ENCODE measurements at places on chromosomes 6 and 20.

DNA sequence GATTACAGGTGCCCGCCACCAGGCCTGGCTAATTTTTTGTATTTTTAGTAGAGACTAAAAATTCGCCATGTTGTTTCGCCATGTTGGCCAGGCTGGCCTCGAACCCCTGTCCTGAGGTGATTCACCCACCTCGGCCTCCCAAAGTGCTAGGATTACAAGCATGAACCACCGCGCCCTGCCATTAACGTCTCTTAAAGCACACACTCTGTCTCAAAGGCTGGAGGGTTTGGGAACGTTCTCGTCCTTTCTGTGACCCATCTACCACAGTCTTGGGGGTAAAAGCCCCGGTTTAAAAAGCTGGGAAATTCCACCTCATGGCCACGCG, 57.8 kb upstream of the ARID1B start:
- DNase-seq: no peak

- DNase-seq: no peak
Observed at GRCh38 chr6:118908441-118908840, 14.5 kb downstream of the ASF1A start.

DNA sequence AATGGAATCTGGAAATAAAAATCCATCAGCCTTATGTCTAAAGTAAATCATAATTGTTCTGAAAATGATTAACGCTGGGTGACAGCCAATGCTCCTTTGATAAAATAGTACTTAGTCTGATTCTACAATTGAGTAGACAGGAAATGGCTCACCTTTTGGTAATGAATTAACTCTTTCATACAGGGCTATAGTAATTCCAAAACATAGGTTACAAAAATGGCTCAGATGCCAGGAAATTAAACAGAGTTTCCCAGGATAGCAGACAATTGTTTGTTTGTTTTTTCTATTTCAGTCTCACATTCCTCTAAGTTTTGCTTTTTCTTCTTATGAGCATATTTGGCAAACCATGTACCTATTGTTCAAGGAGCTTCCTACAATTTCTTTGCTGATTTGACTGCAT, 257.2 kb upstream of the EPHA7 start:
- DNase-seq: no peak

GRCh38 chr6:156058356-156058755, 602.7 kb upstream of the NOX3 start:
- DNase-seq: no peak

DNA sequence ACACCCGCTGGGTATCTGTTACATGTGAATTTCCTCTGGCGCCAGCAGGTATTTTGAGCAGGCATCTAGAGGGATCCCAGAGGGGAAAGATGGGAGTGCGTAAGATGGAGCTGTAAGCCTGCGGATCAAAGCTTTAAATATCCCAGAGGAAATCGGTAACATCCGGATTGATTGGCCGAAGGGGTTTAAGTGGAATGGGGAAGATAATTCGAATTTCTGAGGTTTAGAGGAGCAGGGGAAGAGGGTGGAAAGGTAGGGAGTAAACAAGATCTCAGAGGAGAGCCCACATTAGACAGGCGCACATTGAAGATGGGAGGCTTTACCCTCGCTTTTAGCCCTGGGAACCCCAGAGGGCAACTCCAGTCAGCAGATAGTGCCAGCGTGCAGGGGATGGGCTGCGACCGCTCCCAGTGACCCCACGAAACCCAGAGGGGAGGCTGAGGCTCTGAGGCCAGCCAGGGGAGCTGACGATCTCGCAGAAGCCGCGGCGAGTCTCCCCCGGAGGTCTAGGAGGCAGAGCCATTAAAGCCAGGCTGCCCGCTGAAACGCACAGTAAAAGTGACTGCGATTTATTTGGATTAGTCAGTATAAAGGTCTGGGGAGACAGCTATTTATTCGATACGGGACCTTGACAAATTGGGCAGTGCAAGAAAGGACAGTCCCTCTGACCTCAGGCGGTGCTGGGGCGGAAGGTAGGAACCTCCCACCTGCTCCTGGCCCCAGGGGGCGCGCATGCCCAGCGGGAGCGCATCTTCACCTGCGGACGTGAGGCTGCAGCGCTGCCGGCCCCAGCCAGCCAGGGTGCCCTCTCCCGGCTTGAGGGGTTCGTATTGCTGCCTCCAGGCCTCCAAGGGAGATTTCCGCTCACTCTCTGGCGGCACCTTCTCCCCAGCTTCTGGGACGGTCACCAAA, 34.3 kb upstream of the TCF21 start:
- no peak for DNase-seq

DNA sequence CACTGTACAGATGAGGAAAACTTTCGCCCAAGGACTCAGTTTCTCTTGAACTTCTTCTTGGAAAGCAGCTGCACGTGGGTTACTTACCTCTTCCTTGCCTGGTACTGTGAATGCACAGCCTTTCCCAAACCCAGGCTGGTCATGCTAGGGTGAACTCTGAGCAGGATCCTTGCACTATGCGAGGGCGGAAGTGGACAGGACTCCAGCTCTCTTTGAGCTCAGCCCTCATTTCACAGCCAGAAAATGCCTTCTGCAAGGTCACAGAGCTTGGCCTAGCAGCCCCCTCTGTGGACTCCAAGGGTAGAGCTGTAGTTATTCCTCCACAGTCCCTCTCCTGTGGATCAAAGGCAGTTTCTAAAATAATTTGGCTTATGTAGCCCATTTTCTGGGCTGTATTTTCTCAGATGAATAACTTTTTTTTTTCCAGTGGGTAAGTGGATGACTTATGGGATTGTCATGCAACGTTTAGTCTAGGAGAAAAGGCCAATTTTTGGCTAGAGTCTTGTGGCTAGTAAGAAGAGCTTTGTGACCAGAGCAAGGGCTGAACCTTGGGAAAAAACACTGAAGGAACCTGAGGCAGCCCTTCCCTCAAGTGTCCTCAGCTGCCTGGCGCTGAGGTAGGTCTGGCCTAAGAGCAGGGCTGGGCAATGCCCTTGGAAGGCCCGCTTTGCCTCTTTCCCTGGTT, 172.7 kb downstream of the SCP2D1 start:
- no peak for DNase-seq

DNA sequence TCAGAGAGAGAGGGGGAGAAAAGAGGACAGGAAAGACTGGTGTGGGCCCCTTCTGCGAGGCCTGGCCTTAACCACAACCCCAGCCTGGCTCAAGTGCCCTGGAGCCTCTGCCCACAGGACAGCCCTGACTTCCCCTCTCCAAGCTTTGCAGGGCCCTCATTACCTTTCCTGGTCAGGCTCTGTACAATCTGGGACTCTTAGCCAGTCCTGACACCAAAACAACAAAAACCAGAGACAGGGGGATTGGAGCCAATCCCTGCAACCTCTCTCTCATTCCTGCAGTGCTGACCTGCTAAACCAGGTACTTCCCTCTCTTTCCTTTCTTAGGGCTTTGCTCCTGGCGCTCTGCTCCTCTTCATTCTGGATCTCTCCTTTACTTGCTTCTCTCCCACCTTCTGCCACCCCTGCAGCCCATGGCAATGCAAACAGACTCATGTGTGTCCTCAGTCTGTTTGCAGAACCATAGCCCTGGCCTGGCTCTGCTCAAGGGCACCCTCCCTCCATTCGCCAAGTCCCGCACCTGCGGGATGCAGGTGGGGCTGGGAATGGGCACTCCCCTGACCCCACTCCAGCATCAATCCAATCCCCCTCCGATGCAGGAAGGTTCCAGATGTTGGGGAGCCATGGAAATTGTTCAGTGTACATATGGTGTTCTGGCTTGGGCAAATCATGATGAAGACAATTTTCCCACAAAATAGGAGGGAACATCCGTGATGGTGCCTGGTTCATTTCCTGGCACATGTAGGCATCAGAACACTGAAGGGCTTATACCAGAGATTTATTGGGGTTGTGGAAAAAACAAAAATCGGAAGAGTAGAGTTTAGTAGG, 38.1 kb downstream of the RPP40 start:
- no peak for DNase-seq

GRCh38 chr20:62186887-62187866, 4.3 kb downstream of the MTG2 start:
- no peak for DNase-seq

- DNase-seq: no peak
Observed at GRCh38 chr6:83518816-83519480, 6.6 kb downstream of the PRSS35 start.

GRCh38 chr6:29487660-29488059, at the start of gene MAS1L:
Gene MAS1L (minus strand): TSS chr6:29487956. CDS start chr6:29487902, 54 bp downstream.
- DNase-seq: no peak

GRCh38 chr20:63056236-63057170, 49.7 kb upstream of the BHLHE23 start:
- no peak for DNase-seq

- peak; percentile 66 for DNase-seq
Observed at GRCh38 chr6:90194371-90194841, 102.2 kb downstream of the BACH2 start.

GRCh38 chr6:37251211-37251780, 6.3 kb upstream of the TBC1D22B start:
- no peak for DNase-seq

DNA sequence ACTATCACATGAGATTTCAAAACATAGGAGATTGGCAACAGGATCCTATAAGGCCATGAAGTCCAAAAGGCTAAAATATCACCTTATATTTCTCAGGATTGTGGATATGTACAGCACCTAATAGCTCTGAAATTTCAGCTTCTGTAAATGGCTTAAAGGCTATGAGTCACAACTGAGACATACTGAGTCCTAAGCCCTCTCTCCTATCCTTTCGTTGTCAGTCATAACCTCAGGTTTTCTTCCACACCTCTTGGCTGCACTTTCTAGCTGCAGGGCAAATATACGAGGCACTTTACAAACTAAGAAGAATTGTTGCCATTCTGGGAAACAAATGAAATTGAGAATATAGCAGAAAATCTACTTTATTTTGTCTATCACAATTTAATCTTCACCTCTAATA, 969.9 kb upstream of the EPHA7 start:
- no peak for DNase-seq

DNA sequence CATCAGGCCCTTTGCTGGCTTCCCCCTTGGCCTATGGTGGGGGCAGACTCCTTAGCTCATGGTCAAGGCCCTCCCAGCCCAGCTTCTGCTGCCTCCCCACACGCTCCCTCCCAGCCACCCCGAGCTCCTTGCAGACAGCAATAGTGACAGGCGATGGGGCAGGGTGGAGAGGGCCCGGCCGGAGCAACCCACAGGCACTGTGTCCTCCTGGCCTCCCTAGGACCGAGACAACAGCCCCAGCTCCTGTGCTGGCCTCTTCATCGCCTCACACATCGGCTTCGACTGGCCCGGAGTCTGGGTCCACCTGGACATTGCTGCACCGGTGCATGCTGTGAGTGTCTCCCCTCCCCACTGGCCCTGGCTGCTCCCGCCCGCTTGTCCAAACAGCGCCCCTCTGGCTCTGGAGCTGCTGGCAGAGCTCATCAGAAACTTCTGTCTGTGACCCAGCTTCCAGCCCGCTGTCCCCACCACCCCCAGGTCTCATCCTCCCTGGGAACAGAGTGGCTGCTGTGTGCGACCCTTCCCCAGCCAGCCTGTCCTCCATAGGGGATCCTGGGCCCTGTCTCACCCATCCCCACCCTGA, 21.8 kb downstream of the NPEPL1 start:
- DNase-seq: no peak

DNA sequence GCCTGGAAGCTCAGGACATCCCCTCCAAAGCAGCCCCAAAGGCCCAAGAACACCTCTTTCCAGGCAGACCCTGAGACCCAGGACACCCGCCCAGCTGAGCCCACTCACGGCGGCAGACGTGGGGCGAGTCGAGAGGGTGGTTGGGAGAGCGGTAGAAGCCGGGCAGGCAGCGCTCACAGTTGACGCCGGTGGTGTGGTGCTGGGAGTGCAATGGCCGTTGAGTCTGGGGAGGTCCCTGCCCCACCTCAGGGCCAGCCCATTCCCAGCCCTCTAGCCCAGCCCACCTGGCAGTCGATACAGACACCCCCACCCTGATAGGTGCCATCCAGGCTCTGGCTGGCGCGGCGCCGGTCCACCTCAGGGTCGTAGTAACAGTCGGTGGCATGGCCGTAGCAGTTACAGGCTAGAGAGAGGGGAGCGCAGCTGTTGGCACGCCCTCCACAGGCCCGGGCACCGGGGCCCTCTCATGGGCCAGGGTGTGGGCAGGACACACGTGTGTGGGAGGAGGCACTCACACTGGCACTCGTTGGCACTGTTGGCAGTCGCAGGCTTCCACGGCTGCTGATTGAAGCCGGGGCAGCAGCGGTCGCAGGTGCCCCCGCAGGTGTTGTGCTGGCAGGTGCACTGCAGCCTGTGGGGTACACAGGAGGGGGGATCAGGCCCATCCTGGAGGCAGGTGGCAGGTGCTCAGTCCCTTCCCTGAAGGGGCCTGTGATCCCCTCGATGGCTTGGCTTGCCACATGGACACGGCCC, 20.5 kb downstream of the LAMA5 start:
- no peak for DNase-seq

DNA sequence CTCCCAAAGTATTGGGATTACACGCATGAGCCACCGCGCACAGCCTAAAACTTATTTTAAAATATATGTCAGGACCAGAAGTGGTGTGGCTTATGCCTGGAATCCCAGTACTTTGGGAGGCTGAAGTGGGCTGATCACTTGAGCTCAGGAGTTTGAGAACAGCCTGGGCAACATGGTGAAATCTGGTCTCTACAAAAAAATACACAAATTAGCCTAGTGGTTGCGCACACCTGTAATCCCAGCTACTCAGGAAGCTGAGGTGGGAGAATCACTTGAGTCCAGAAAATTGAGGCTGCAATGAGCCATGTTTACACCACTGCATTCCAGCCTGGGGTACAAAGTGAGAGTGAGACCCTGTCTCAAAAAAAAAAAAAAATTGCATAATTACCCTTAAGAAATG, 13.7 kb downstream of the PXT1 start:
- DNase-seq: no peak

GRCh38 chr6:37756135-37756534, 58.5 kb upstream of the MDGA1 start:
- no peak for DNase-seq

GRCh38 chr6:15888798-15889772, 226.3 kb upstream of the DTNBP1 start:
- no peak for DNase-seq

- DNase-seq: no peak
Observed at GRCh38 chr6:122799916-122800686, 11.0 kb downstream of the SMPDL3A start.

GRCh38 chr6:33737267-33738026, 9.3 kb downstream of the IP6K3 start:
- no peak for DNase-seq

DNA sequence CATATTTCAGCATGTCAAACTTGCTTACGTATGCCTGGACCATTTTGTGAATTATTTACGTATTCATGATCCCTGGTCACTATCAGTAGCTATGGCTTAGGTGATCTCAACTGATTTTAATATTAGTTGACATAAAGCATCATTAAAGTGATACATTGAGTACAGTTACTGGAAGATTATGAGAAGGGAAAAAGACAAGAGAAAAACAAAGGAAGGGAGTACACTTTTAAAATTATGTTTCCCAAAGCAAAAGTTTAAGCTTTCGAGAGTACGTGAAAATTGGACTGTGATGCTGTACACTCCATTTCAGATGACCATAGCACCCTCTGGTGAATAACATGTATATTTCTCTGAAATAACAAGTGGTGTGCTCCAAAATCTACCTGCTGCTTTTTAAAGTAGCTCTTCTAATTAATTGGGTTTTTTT, 215.0 kb upstream of the HSF2 start:
- no peak for DNase-seq
